ENCODE measurements at places on chromosomes 16 and 17. TPM values are rescaled to one million over a fixed set of nuclear protein-coding genes. Genes with fewer than 3 reads are reported as not detected.

Gene KRT15
- not detected for total RNA-seq

Gene TBX21
- total RNA-seq = 1.8 TPM

Gene STARD3
- 52.5 TPM for total RNA-seq

Gene CSH2
- not detected for total RNA-seq

Gene ALDH3A1
- 21.2 TPM for total RNA-seq

Gene TRAPPC2L
- total RNA-seq = 31.4 TPM

Gene SEPTIN12
- total RNA-seq = not detected

Gene HBM
- total RNA-seq = not detected

Gene C1QTNF8
- 7.0 TPM for total RNA-seq

Gene KRTAP1-3
- not detected for total RNA-seq
